Left ventricle myocardium superior (tissue), 1 donor: ENCODE measurements at places on chromosomes 12 and 14.

DNA sequence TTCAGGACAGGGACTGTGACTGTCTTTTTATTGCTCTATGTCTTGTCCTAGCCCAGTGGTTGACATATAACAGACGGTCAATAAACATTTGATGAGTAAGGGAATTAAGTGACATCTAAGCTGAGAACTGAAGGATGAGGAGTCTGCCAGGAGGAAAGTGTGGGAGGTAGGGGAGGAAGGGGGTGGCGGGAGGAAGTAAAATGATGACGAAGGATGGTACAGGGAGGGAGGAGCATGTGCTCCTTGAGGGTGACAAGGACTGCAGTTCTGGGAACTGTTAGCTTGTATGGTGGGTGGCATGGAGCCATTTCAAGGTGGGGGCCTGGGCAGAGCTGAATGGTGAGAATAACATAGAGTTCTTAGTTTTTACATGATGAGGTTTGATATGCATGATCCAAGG lies 64.4 kb downstream of the RGS6 start:
- DNase-seq: no peak

- DNase-seq: no peak
Observed at GRCh38 chr12:45121224-45121623, 70.3 kb upstream of the DBX2 start.

GRCh38 chr14:90979515-90979914 lies 80.9 kb downstream of the RPS6KA5 start:
- no peak for DNase-seq

DNA sequence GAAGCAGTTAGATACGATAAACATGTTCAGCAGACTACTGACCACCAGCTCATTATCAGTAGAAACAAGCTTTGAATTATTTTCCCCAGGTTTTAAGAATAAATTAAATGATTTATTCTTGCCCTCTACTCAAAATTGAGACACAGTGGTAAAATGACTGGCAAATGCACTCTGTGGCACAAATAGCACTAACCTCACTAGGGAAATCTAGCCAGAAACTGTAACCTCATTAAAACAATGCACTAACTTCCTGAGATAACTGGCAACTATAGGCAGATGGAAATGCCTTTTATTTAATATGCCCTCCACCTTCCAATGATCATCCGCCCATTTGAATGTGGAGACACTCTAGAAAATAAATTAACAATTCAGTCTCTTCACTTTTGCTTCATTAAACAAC lies 33.2 kb downstream of the CPNE8 start:
- DNase-seq: no peak

- no peak for DNase-seq
Observed at GRCh38 chr12:31765931-31766330, 37.1 kb upstream of the AMN1 start.

GRCh38 chr12:46452061-46452615 lies 79.6 kb upstream of the SLC38A2 start:
- no peak for DNase-seq

- peak; percentile 79 for DNase-seq
Observed at GRCh38 chr12:121095544-121096198, 37.0 kb upstream of the P2RX7 start.

DNA sequence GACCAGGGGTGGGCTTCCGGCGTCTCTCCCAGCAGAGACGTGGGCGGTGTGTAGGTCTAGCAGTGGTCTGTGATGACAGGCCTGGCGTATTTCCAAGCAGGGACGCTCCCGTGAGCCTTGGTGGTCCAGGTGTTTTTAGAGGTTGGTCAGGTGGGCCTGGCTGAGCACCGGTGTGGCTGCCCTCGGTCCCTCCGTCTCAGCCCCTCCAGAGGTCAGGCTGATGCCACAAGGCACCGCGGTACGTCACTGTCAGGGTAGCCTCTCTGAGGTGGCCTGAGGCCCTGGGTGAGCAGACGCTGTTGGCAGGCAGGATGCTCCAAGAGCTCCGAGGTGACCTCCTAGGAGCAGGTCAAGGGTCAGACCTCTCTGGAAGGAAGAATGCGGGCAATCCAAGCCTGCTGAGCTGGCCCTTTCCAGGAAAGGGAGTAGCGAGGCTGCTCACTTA lies 13.6 kb downstream of the MTA1 start:
- peak; percentile 33 for DNase-seq

DNA sequence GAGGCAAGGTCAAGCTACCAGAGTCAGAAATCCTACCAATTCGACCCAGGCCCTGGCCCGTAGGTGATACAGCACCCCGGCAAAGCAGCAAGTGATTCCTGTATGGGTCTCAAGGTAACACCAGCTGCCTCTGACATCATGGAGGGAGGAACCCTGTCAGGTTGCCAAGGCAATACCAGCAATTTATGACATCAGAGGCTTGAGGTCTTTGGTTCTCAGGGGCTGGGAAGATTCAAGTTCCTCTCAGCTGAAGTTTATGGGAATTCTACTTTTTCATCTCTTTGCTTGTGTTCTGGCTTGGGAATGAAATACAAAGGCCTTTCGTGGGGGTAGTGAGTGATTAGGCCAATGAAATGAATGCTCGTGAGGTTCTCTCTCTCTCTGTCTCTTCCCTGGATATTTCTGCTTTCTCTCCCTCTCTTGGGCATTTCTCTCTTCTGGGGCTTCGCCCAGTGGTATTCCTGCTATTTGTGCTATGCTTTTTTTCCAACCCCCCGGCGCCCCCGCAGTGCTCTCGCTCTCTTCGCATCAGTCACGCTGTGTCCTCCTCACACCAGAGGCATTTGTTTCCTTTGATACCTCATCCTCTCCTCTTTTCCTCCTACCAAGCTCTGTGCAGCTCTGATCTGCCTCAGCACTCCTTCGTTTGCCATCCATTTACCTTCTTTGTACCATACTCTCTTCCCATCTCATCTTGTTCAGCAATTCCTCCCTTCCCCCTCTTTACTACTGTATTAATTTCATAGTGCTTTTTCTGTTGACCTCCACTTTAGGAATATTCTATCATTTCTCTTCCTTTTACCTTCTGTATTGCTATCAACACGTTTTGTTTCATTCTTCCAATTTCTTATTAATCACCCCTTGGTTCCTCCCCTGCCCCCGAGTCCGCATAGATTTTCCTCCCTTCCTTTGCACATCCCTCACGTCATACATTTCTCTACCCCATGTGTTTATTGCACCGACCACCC lies 2.9 kb downstream of the ZFHX2 start:
- no peak for DNase-seq

DNA sequence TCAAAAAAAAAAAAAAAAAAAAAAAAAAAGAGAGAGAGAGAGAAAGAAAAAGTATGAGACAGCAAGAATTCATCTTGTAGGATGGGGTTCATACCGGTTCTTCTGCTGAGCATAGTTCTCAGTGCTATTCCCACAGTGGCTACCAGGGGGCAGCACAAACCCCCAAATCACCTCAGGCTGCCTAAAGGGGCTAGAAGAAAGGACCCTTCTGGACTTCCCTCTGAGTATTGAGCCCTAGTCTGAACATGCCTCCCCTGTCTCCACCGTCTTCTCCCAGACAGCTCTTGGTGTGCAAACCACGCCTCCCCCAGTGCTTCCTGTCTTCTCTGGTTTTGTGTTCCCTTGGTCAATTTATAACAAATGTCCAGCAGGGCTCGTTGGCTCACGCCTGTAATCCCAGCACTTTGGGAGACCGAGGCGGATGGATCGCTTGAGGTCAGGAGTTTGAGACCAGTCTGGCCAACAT lies 31.3 kb upstream of the SMUG1 start:
- DNase-seq: peak; percentile 69

DNA sequence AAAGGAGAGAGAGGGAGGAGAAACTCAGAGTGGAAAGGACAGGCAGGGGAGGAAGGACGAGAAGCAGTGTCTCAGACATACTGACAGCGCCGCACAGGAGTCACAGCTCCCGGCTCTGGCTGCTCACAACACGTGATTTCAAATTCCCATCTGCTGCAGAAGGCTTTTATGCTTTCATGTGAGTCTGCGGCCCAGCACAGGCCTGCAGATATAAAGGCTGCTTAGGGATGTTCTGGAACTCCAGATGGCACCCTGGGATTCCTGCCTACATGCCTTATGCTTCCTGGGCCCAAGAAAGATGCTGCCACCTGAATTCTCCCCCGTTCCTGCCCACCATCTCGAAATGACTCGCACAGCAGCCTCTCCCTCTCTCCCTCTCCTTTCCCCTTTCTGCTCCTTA lies 89.6 kb downstream of the NUAK1 start:
- no peak for DNase-seq

- no peak for DNase-seq
Observed at GRCh38 chr12:87804386-87804785, 224.8 kb downstream of the C12orf50 start.

GRCh38 chr12:1864456-1864855 lies 44.1 kb downstream of the LRTM2 start:
- no peak for DNase-seq

GRCh38 chr14:99875836-99876235 lies 82.6 kb downstream of the EML1 start:
- DNase-seq: no peak

- no peak for DNase-seq
Observed at GRCh38 chr14:37369425-37369824, 171.7 kb downstream of the MIPOL1 start.

DNA sequence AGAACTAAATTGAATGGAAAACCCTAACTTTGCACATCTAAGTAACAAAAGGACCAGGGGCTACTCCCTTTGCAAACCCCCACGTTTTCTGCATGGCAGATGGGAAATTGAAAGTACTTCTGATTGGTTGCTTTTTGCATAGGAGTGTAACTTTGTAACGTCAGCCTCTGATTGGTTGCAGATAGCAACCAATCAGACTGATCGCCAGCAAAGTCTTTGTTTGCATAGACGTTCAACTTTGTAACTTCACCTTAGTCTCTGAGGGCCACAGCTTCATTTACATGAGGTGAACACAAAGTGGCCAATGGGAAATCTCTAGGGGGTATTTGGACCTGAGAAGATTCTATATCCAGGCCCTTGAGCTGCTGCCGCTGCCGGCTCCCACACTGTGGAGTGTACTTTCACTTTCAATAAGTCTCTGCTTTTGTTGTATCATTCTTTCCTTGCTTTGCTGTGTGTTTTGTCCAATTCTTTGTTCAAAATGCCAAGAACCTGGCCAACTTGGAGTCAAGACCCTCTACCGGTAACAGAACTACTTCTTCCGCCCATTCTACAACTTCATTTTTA lies 102.5 kb upstream of the PRICKLE1 start:
- no peak for DNase-seq

- DNase-seq: no peak
Observed at GRCh38 chr12:569091-569676, 94.1 kb downstream of the NINJ2 start.

DNA sequence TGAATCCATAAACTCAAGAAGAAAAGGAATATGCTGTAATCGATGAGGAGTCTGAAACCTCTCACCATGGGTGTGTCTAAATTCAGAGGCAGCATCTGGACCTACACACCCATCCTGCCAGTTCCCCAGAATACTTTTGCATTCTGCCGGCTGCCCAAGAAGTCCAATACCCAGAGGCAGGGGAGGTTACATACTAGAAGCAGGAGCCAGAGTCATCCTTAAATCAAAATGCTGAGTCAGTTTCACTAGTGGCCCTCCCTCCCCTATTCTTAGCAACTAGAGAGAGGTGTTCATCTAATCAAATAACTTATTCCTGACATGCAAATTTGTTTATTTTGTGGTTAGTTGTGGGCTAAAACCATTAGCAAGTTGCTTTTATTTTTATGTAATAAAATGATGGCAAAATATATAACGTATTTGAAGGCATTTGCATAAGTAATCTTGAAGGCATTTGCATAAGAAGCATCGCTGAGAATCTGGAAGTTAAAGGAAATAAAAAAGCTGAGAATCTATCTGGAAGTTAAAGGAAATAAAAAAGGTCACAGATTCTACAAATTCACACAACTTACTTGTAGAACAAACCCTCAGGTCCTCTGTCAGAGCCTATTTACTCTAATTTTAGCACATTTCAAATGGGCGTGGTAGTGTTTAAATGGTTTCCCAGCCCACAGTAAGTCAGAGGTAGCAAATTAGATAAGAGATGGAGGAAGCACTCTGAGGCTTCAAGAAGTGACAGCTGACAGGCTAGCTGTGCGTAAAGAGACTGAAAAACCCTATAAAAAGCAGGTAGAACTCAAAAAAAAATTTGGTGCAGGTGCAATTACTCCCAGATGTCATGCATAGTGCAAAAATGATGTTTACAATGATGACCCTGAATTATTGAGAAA lies 7.8 kb downstream of the BHLHE41 start:
- DNase-seq: no peak

DNA sequence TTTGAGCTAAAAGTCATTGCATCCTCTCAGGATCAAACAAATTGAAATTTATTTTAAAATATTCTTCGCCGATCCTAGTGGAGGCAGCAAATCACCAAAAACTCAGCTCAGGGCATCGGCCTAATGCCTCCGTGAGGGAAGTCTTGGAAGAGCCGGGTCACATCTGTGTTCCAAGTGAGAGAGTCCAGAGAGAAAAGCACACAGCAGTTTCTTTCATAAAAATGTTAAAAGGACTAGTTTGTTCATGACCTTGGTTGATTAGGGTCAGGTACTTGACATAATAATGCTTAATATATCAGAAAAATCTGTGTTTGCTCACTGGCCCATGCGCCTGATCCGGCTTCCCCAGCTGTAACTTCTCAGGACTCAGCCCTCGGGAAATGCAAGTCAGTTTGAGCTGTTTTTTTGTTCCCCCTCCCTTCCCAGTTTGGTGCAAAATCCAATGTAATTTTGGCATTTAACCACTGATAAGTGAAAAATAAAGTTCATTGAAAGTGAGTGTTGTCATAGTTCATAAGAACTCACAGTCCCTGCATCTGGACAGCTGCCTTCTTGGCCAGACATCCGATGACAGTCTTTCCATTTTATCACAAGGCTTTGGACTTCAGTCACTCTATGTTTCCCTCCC lies 161.7 kb downstream of the CAND1 start:
- peak; percentile 79 for DNase-seq

GRCh38 chr14:104131968-104132732 lies 6.2 kb upstream of the KIF26A start:
- peak; percentile 14 for DNase-seq

DNA sequence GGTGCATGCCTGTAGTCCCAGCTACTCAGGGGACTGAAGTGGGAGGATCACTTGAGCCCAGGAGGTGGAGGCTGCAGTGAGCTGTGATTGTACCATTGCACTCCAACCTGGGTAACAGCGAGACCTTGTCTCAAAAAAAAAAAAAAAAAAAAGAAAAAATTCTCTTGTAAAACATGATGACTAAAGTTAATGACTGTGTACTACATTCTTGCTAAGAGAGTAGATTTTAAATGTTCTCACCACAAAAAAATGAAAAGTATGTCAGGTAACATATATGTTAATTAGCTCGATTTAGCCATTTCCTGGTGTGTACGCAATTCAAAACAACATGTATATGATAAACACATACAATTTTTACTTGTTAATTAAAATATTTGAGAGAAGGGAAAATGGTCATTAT lies 480.7 kb upstream of the RGS6 start:
- no peak for DNase-seq
